ENCODE measurements at places on chromosomes 6 and 20.
A peak's percentile ranks its signal among the peaks of the same experiment; 100 is the strongest.

DNA sequence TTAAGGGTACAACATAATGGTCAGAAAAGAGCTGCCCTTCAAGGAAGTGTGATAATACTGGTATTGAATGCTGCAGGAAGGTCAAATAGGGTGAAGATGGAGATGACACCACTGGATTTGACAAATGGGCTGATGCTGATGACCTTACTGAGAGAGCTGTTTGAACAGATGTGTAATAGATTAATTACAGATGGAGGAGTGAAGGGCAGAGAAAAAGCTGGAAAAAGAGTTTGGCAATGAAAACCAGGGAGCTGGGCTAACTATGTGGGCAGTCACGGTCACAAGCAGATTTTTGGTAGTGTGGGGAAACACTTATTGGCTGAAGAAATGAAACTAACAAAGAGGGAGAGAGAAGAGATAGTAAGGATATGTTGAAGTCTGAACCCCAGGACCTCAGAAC is 83.6 kb upstream of the ENPP5 start:
- DNase-seq, result no peak

GRCh38 chr6:168181876-168182275 is 102.9 kb upstream of the FRMD1 start:
- DNase-seq, result no peak

GRCh38 chr6:108942556-108943492 is 94.6 kb downstream of the ARMC2 start:
- DNase-seq, result no peak

DNA sequence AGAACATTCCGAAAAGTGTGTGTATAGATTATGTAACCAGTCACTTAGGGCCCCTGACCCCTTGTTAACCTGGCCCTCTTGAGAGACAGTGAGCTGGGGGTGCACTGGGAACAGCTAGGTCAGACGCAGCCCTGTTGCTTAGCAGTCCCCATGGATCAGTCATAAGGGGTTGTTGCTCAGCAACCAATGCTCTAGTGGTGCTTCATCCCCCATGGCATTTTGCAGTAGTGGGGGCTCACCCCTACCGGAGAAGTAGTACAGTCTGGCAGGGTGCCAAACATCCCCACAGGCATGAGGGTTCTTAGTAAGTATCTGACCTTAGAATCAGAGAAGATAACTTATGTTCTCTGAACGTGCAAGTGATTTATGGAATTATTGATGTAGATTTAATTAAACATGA is 12.3 kb downstream of the PKIB start:
- DNase-seq, result no peak

GRCh38 chr6:117627533-117627932 is 25.2 kb upstream of the GOPC start:
- no peak for DNase-seq

DNA sequence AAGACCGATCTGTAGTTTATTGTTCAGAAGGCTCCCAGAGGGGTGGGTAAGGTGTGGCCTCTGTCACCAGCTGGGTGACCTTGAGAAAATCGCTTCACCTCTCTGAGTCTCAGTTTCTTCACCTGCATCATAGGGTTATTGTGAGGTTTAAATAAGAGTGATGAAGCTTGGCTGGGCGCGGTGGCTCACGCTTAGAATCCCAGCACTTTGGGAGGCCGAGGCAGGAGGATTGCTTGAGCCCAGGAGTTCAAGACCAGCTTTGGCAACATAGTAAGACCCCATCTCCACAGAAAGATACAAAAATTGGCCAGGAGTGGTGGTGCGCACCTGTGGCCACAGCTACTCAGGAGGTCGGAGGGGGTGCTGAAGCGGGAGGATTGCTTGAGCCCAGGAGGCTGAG is 36.0 kb downstream of the VSTM2L start:
- no peak for DNase-seq

- DNase-seq, result no peak
Observed at GRCh38 chr6:15152700-15153099, 93.2 kb upstream of the JARID2 start.

GRCh38 chr6:25007269-25007699 is 71.5 kb upstream of the RIPOR2 start:
- no peak for DNase-seq

GRCh38 chr6:65064844-65065243 is 642.2 kb downstream of the EYS start:
- DNase-seq, result no peak

GRCh38 chr6:142725024-142725770 is 219.8 kb downstream of the HIVEP2 start:
- DNase-seq, result no peak

DNA sequence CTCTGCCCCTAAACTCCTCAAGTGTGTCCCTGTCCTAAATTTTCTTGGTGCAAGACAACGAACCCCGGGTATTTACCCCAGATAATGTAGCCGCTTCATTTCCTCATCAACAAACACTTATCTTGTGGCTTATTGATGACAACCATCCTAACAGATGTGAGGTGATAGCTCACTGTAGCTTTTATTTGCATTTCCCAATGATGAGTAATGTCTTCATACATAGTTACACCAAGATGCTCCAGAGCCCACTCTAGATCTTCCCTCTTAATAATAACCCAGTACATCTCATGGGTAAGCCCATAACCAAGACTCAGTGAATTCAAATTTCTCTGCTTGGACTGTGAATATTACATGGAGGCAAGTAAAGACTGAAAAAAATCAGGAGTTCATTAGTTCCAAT is 48.2 kb upstream of the BEND6 start:
- DNase-seq, result no peak

GRCh38 chr20:59818911-59819310 is 114.5 kb downstream of the SYCP2 start:
- DNase-seq, result no peak

- DNase-seq, result no peak
Observed at GRCh38 chr20:49612127-49612738, 44.3 kb upstream of the PTGIS start.

DNA sequence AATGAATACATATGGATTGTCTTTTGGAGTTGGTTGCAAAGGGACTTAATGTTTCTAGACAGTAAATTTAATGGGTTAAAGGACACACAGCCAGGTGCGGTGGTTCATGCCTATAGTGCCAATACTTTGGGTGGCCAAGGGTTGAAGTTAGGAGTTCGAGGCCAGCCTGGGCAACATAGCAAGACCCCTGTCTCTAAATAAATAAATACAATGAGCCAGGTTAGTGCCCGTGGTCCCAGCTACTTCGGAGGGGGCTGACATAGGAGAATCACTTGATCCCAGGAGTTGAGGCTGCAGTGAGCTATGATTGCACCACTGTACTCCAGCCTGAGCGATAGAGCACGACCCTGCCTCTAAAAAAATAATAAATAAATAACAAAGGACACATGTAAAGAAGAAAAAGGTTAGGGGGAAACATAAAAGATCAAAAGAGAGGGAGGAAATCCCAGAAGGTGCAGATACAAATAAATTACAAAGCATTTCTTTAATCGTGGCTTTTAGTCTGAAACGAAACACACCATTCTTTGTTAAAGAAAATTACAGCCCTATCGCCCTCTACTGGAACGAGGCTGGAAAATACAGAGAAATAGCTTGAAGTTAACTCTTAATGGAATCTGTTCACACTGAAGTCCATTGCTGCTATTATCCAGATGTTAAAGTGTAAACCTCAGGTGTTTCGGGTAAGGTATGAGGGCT is 42.6 kb upstream of the SCML4 start:
- DNase-seq, result peak; percentile 37
